ENCODE measurements at places on chromosomes 1 and 21.

GRCh38 chr1:154931940-154932487, 4.5 kb downstream of the PMVK start:
- DNase-seq, result no peak

DNA sequence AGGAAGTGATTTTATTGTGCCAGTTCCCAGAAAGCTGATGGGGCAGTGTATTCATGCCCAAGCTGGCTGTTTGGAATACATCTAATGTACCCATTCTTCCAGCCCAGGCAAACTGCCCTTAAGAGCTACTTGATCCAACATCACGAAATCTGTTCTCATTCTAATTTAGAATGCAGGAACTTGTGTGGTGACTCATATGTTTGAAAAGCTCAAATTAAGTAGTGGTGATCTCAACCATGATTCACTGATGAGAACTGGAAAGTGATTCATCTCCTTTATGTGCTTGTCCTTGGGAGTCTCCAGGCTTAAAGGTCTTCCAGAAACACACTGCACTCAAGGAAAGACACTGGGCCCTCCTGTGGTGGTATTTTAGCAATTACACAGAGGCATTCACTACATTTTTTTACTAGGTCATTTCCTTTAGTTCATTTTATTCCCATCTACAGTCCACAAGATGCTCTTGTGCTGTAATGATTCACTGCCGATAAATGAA, 65.4 kb downstream of the RPE65 start:
- DNase-seq, result no peak

GRCh38 chr1:13820456-13820855, 120.5 kb downstream of the PRDM2 start:
- DNase-seq, result no peak

DNA sequence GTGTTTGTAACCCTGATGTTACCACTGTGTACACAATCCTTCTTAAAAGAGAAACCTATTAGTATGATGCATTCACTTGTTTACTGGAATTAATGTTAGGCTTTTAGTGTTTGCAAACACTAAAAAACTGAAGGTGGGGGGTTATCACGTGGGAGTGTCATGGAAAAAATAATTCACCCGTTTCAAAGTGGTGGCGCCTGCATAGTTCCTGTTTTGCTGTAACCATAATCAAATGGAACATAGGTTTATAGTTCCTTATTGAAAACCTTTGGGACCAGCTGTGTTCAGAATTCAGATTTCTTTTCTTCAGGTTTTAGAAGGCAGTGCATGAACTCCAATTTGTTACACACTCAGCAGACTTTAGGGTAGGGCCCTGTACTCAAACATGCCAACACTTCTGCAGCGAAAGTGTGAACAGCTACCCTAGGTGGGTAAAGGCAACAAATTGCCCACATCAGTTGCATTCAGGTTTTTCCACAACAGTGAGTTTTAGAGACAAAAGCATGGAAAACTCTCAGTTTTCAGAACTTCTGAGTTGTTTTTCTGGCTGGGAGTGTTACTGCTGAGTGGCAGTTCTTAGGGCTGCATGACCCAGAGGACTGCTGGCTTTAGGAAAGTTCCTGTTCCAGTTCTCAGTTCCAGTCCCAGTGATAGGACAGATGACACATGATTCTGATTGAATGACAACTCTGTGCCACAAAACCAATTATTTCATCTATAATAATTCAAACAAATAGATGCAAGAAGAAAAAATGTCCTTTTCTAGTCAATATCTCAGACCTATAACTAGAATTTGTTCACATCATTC, 29.1 kb upstream of the IVNS1ABP start:
- no peak for DNase-seq

DNA sequence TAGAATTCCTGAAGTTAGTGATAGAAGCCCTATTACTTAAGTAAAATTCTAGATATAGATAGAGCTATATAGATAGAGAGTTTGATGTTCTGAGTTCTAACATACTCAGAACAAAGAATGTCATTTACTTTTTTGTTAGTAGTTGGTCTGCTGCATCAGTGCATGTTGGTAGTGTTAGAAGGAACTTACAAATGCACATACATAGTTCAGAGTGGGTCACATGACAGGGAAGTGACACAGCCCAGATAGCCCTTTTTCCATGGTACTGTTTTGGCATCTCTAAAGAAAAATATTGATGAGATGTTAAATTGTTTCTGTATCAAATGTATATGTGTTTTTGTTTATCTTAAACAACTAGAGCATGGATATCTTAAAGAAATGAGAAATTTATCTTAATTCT, 45.7 kb downstream of the DHX9 start:
- DNase-seq, result no peak

DNA sequence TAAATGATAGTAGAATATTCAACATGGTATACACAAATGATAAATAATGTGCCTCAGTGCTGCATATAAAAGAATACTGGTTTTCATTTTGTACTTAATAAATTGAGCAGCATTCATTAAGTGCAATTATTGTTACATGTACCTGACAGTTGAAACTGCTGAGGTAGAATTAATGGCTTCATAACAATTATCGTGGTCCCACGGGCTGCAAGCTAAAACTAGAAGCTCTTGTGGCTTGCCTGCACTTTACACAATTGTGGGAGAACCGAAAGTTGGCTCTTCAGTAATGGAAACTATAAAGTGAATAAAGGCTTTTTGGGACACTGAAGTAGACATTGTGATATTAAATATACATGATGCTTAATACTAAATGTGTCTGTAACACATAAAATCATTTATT, 23.2 kb downstream of the INSL5 start:
- DNase-seq, result no peak

DNA sequence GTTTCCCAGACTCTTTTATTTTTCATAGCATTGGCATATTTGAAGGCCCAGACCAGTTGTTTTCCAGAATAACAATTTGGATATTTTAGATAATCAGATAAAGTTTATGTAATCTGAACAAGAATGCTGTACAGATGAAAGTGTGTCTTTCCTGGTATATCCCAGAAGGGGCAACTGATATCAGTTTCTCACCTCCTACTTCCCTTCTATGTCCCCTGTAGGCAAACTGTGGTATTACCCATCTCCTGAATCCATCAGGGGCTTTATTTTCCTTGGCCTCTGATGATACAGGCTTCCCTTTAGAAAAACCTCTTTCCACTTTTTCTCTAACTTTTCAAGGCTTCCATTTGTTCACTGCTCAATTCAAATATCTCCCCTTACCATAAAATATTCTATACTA, 87.5 kb upstream of the RGS1 start:
- no peak for DNase-seq

DNA sequence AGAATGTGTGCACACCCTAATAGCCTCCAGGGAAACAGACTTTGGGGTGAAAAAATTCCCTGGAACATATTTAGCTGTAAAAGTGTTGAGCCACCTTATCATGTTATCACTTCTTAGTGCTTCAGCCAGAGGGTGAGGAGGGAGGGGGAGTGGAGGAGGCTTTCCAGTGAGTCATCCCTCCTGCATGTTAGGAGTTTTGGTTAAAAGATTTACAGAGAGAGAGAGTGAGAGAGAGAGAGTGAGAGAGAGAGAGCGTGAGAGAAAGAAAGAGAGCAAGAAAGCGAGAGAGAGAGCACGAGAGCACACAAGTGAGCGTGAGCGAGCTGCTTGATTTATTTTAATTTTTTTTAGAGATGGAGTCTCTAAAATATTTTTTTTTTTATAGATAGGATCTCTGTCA, 13.5 kb upstream of the CACNA1E start:
- no peak for DNase-seq

DNA sequence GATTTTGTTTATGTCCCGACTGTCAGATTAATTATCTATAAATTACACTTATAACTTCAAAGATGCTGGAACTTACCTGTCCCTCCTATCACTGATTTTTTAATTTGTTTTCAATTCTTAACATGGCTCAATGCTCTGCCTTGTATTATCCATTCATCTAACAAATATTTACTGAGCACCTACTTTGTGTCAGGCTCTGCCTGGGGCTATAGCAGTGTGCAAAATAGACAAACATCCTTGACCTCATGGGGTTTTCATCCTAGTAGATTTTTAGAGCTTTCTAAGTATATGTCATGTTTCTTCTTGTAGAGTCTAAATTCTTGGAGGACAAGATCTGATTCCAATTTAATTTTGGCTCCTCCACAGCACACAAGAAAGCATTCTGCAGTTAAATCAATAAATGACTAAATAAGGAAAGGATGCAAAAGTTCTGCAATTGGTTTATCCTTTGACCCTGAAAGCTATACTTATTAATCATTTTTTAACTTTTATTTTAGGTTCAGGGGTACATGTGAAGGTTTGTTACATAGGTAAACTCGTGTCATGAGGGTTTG, 10.8 kb upstream of the SMYD2 start:
- no peak for DNase-seq
